ENCODE measurements at places on chromosomes 3 and 15. TPM values are rescaled to one million over a fixed set of nuclear protein-coding genes. Genes with fewer than 3 reads are reported as not detected.
A peak's percentile ranks its signal among the peaks of the same experiment; 100 is the strongest.

PLA2G4F gene
- total RNA-seq, result not detected

- no peak for DNase-seq
Observed at GRCh38 chr15:55587321-55588069, 650 bp downstream of the PYGO1 start.

P2RY13 gene
- total RNA-seq, result not detected

GRCh38 chr3:67290438-67290837 lies 292.3 kb downstream of the KBTBD8 start:
- no peak for DNase-seq

DNA sequence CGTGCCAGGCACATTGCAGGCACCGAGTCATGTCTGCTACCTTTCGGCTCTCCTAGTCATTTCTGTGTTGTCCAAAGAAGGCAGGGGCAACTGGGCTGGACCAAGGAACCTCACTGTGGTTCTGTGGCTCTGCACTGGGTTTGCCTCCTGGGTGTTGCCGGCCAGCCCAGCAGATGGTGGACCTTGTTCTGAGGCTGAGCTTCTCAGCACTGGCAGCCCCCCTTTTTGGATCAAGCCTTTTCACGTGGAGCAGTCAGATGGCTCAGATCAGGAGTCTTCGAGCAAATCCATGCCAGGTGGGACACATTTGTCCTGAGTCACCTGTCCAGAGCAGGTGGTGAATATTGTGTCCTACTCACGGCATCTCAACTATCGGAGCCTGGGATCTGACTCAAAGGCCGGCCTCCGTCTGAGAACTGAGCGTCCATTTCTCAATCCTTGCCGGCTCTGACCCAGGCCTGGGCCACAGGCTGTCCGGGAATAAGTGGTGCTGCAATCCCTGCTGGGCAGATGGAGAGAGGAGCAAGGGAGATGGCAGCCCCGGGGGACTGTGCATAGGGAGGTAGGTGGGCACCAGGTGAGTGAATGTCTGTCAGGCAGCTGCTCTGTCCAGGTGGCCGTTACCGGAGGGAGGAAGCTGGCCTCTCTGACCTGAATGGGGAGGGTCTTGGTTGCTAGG lies at the start of gene IL16:
TSS of gene IL16 (plus strand) at position 304 of the 679 bp plus-strand sequence. CDS start 28,521 bp downstream, outside the sequence.
- DNase-seq, result no peak

SENP7 gene
- 16.6 TPM for total RNA-seq

GRCh38 chr3:99972380-99973104 lies 141.8 kb downstream of the FILIP1L start:
- DNase-seq, result no peak

- DNase-seq, result no peak
Observed at GRCh38 chr3:165192610-165193192, 3.5 kb downstream of the SLITRK3 start.

GRCh38 chr3:117495620-117496019 lies 786.0 kb downstream of the TUSC7 start:
- DNase-seq, result no peak

- DNase-seq, result peak; percentile 13
Observed at GRCh38 chr3:139534992-139535879, 4.3 kb downstream of the RBP1 start.

- DNase-seq, result no peak
Observed at GRCh38 chr3:22045882-22046281, 294.9 kb upstream of the ZNF385D start.

DNA sequence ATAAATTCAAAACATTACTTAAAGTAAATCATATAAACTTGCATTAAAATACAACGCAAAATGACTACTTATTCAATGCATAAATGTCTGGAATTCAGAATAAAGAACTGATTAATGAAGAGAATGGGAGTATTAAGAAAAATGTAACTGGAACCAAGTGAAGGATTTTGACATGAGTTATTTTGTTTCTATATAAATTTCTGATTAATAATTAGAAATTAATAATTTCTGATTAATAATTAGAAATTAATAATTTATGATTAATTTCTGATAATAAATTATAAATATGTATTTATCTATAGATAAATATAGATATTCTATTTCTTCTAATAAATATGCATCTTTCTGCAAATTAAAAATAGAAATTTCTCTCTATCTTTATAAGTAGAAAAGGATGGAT lies 160.0 kb upstream of the STRIT1 start:
- no peak for DNase-seq

BFSP2 gene
- not detected for total RNA-seq
